ENCODE measurements at places on chromosomes 7 and 10.

DNA sequence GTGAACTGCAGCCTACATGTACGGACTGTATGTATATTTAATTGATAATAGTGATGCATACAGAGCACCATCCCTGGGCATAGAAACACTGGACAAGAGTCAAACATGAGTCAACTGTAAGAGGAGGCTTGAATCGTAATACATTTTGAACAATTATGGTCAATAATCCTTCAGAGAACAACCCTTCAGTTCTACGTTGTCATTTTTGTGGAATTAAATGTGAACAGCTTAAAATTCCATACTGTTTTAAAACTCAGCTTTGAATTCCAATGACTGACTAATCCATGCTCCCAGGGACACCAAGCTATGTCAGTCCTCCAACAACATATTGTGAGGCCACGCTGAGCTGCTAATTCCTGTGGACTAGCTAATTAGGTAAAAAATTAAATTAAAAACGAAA, 41.5 kb upstream of the KMT2E start:
- DNase-seq, result no peak

DNA sequence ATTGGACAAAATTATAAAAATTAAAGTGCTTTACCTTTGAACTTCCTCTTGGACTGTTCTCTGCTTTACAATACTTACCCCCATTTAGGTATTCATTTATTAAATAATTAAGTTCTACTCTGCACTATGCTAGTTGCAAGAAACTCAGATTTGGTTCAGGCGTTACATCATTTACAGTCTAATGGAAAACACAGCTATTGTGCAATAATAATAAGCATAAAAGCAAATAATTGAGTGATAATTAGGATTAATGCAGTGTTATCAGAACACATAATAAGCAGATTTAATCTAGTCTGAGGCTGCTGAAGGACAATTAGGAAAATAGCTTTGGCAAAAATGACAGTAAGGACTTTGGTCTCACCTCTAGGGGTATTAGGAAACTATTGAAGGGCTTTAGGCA, 493.2 kb upstream of the ADARB2 start:
- no peak for DNase-seq

DNA sequence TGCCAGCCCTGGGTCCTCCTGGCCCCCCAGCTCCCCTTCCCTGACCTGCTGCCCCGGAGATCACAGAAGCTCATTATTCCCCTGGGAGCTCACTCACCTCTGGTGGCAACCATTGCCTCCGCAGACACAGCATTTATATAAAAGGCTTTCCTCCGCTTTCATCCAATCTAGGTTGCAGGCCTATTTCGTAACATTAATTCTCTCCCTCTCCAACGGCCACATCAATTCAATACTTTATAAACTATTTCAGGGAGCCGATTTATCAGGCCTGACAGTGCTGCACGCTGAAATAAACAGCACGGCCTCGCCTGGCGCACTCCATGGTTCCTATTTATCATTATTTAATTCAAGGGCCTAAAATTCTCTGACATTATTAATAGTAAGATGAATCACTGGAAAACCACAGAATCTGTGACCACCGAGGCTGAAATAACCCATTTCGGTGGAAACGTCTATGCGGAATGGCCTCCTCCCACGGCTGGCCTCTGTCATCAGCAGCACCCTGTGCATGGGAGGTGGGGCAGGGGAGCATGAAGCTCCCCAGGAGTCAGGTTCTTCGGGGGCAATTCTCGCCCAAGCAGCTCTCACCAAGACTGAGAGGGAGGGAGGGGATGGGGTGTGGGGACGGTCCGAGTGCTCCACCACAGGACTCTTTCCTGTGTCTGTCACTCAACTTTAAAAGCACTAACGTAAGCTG, 249.3 kb upstream of the PFKP start:
- DNase-seq, result no peak

- DNase-seq, result no peak
Observed at GRCh38 chr10:34816501-34817002, 1.5 kb upstream of the PARD3 start.

GRCh38 chr10:5609952-5610616, 56.3 kb downstream of the ASB13 start:
- DNase-seq, result no peak

- no peak for DNase-seq
Observed at GRCh38 chr10:103828107-103828506, 27.3 kb downstream of the SH3PXD2A start.

GRCh38 chr7:11570922-11571550, 261.0 kb downstream of the THSD7A start:
- DNase-seq, result no peak

- peak; percentile 4 for DNase-seq
Observed at GRCh38 chr7:21261627-21262594, 166.0 kb upstream of the SP4 start.

DNA sequence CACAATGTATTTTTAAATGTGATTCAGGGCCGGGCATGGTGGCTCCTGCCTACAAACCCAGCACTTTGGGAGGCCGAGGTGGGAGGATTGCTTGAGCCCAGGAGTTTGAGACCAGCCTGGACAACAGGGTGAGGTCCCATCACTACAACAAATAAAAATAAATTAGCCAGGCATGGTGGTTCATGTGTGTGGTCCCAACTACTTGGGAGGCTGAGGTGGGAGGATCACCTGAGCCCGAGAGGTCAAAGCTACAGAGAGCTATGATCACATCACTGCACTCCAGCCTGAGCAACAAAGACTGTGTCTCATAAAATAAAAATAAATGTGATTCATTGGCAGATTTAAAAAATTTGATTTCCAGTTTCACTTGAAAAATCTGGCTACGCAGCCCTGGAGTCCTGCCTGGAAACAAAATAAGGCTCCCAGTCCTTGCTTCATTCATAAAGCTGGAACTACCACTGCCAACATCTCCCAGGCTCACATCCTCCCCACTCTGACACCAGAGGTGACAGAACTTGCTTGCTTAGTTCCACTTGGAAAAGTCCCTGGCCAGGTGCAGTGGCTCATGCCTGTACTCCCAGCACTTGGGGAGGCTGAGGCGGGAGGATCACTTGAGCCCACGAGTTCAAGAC, 27.9 kb upstream of the SLC35G1 start:
- DNase-seq, result no peak

- DNase-seq, result no peak
Observed at GRCh38 chr10:112855134-112855533, 94.9 kb upstream of the TCF7L2 start.

GRCh38 chr7:110591341-110591740, 499.6 kb upstream of the LRRN3 start:
- DNase-seq, result no peak

DNA sequence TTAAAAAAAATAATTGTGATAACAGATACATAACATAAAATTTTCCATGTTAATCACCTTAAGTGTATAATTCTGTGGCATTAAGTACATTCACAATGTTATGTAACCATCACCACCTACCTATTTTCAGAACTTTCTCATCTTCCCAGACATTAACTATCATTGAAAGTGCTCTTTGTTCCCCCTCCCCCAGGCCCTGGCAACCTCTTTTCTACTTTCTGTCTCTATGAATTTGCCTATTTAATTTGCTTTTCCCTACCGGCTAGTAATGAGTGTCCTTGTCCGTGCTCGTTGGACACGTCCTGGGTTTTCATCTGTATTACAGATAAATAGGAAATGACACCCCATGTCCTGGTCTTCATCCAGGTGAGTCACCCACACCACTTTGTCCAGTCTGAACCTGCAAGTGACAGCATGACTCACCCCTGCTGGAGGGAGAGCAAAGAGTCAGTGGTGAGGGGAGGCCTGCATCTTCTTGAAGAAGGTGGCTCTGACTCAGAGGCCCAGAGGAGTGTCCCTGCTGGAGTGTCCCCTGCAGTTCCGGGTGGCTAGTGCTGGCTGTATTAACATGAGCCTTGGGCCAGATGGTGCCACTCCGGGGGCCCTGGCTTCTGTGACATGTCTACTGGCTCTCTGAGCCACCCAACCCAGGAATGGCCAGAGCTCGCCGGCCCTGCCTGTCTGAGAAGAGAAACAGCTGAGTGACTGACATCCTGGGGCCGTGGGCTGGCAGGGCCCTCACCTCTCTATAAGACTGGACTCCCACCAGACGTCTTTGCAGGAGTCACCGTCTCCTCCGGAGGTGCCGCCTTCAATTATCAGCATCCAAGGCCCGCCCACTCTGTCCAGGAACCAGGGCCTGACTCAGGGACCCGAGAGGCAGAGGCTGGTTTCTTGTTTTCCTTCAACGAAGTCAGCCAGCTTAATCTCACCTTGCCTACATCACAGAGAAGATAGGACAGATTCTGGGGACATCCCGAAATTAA, 503.2 kb upstream of the MKI67 start:
- no peak for DNase-seq

- DNase-seq, result no peak
Observed at GRCh38 chr7:105136221-105136620, 122.2 kb downstream of the KMT2E start.

GRCh38 chr10:995559-995926, 7.3 kb downstream of the GTPBP4 start:
- DNase-seq, result no peak

Measured in NCI-H2029 (cell line).